ENCODE measurements at places on chromosomes 6 and 20.

GRCh38 chr6:37517411-37517812, 17.7 kb upstream of the CCDC167 start:
- no peak for DNase-seq

GRCh38 chr6:163589387-163589786, 174.9 kb downstream of the QKI start:
- DNase-seq, result no peak

GRCh38 chr6:11668455-11668854, 110.1 kb downstream of the ADTRP start:
- no peak for DNase-seq

DNA sequence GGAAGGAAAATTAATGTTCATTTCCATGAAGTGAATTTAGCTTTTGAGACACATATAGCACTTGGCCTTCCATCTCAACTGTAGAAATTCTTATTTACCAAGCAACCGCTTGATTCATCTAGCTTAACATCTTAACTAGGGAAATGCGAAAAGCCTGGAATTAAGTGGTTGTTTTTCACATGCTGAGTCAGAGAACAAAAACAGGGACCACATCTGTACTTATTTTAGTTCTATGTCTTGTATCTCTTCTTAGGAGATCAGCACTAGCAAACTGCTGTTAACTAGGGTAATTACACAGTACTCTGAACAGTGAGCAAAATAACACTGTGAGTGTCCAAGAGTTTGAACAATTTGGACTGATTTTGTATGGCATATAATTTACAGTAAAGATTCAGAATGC, 590.9 kb upstream of the NRSN1 start:
- DNase-seq, result no peak

DNA sequence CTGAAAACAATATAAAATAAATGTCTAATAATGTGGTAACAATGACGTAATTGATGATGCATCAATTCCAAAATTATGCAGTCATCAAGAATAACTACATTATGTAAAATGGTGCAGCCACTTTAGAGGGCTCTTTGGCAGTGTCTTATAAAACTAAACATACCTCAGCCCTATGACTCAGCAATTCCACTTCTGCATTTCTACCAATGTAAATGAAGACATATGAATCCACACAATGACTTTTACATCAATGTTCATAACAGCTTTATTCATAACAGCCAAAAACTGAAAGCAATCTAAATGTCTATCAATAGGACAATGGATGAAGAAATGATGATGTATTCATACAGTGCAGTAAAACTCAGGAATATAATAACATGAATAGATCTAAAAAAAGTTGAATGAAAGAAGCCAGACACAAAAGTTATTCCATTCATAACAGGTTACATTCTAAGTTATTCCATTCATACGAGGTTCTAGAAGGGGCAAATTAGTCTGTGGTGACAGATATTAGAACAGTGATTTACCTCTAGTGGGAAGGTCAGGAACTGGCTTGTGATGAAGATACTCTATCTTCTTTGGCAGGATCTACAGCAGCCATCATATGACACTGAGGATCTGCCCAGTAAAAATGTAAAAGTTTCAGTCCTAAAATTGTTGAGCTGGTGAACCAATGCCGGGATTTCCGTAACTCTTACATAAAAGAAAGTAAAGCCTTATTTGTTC, 396.1 kb downstream of the PLCB1 start:
- DNase-seq, result no peak

DNA sequence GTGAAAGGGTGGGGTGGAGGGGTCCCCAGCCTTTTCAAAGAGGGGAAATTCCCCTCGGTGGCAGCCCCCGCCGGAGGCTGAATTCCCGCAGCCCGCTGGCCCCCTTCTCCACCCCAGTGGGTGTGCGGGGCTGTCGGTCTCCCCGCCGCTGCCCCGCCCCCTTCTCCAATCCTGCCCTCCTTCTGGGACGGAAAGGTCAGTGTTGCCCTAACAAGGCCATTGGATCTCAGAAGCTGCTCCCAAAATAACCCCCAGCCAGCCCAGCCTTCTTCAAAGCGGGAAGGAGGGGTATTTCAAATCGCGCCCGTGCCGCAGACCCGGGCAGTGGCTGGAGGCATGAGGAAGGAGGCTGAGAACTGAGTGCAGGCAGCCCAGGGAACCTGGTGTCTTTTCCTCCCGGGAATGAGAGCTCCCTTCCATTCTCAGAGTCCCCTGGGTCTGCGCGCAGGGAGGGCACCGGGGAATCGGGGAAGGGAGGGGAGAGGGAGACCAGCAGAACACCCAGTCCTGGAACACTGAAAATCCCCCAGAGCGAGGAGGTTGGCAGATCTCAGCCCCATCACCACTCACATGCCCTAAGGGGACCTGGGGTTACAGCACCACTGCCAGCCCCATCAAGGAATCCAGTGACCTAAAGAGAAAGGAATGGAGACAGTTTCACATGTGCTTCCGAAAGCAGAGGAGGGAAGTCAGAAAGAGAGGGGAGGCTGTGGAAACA, at the start of gene JPH2:
Gene JPH2 (minus strand): TSS at position 135 of the 718 bp plus-strand sequence. CDS start 483 bp downstream, outside the sequence.
- peak; percentile 69 for DNase-seq

DNA sequence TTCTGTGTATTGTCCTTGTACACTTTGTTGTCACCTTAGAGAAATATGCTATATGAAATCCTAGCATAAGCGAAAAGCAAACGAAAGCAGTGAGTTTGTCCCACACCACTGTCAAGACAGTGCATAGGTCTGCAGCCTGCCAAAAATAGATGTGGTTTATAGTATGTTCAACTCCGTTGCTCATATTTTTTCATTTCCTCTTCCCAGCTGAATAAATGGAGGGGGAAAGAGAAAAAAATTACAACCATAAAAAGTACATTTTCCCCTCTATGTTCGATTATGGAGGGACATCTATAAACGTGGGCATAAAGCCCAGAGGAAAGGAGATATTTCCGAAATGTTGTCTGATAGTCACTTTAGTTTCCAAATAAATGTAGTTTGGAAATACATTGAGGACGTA, 25.8 kb downstream of the PRL start:
- DNase-seq, result no peak

GRCh38 chr20:5650280-5650691, 99.9 kb upstream of the SHLD1 start:
- DNase-seq, result no peak

GRCh38 chr6:70537266-70537665, 29.5 kb upstream of the SDHAF4 start:
- no peak for DNase-seq

DNA sequence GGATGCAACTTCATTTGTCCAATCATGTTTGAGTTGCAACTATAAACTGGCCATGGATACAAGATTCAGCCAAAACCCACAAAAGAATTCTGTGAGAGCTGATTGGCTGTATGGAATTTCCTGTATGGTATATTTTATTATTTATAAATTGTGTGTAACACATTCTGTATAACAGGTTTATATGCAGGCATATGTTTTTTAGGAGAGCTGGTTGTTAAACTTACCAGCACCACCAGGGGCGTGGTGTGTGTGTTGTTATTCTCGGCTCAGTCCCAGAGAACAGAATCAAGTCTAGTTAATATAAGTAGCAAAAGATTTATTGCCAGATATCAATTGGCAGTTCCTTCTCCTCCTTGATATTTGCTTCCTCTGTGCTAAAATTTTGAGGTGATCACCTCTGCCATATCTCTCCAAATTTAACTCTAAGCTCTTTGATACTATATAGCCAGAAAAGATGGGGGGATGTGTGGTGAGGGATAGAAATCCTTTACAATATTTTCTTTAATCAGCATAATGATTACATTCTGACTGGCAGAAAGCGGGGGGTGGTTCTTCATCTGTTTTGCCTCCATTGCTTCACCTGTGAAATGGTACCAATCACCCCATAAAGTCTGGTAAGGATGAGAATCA, 22.9 kb downstream of the CNBD2 start:
- peak; percentile 63 for DNase-seq

GRCh38 chr6:71310261-71310660, 21.6 kb downstream of the OGFRL1 start:
- DNase-seq, result no peak

- DNase-seq, result peak; percentile 84
Observed at GRCh38 chr6:157316871-157317814, 6.2 kb downstream of the TMEM242 start.

GRCh38 chr6:122381494-122382265, 17.8 kb upstream of the HSF2 start:
- DNase-seq, result peak; percentile 53

- peak; percentile 40 for DNase-seq
Observed at GRCh38 chr6:33427585-33428223, 7.8 kb downstream of the SYNGAP1 start.

- DNase-seq, result peak; percentile 27
Observed at GRCh38 chr6:130900913-130901312, 73.7 kb downstream of the SMLR1 start.

DNA sequence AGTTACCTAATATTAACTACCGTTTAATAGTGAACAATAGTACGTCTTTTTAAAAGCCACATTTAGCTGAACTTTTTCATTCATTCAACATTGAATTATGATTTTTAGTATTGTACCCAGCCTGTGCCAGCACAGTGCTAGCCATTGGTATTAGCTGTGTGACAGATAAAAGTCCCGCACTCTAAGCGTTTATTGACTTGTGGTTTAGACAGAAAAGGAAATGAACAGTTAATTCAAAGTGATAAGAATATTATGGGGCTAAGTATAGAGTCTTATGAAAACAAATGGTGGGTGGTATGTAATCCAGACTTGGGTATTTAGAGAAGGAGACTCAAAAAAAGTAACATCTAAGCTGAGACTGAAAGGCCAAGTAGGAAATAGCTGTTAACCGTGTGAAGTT, 202.3 kb downstream of the RPS12 start:
- no peak for DNase-seq

DNA sequence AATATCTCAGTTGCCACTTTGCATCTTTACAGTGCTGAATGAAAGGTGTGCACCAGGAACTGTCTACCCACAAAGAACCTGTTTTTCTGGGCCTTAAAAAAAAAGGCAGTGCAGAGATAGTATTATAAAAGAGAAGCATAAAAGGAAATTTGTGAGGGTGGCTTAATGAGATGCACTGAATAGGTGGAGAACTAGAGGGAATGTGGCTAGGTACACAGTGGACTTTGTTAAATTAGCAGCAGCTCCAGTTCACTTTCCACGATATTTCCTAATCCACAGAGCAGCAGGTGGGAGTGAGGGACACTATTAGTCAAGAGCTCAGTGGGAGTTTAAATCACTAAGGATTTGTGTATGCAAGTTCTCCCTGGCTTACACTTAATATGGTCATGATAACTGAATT, 38.8 kb downstream of the MAP7 start:
- no peak for DNase-seq

DNA sequence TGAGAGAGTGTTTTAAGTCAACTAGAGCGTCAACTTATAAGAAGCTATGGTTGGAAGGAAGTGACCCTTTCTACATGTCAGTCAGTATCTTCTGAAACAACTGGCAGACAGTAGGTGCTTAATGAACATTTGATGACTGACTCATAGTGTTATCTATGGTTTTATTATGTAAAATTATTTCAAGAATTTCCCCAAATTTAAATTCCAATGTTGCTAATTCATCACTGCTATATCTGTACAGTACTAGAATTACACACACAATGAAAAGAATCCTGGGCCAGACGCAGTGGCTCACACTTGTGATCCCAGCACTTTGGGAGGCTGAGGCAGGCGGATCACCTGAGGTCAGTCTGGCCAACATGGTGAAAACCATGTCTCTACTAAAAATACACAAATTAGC, 721.4 kb upstream of the FLRT3 start:
- no peak for DNase-seq
